GM13977 (cell line): ENCODE measurements at places on chromosomes 3 and 15.

GRCh38 chr3:79057756-79058155 lies 710.0 kb downstream of the ROBO1 start:
- no peak for DNase-seq

GRCh38 chr15:39919411-39919747 lies 687 bp downstream of the GPR176 start:
- DNase-seq, result no peak

DNA sequence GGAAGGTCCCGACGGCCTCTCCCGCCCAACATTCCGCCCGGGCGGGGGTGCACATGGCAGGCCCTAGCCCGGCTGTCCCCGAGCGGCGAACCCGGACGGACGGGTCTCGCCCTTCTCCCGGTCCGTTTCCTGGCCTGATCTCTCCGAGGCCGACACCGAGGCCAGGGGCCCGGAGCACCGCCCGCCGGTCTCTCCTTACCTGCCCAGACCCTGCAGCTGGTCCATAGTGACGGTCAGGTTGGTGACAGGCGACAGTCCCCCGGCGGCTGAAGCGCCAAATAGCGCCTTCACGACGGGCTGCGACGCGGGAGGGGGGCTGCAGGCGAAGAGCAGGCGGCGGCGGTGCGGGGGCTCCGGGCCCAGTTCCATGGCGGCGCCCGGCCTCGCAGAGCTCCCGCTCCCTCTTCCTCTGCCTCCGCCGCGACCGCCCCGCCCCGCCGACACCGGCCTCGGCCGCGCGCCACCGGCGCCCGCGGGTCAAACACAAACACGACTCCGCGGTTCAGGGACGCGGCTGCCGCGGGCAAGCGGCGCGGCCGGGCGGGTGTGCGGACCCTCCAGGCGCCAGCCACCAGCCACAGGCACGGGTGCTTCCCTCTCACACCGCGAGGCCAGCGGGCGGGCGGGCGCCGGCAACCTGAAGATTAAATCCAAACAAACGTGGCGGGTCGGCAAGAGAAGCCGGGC lies 495 bp downstream of the CDC25A start:
- peak; percentile 54 for DNase-seq

GRCh38 chr3:197306374-197307086 lies 8.1 kb upstream of the DLG1 start:
- no peak for DNase-seq

DNA sequence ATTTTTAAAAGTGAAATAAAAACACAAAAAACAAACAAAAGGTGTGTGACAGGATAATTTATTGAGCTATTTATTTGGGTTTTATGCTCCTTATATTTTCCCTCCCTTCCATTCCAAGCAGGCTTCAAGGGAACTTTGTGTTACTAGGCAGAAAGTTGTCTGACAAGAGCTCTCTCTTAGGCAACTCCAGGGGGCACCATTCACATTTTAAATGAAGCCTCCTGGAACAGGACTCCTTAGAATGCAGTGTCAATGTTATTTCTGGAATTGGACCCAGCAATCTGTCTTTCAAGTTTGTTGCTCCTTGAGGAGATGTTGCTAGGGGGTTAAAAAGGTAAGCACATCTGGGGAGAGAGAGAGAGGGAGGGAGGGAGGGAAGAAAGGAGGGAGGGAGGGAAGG lies 5.4 kb upstream of the RFX7 start:
- DNase-seq, result no peak

DNA sequence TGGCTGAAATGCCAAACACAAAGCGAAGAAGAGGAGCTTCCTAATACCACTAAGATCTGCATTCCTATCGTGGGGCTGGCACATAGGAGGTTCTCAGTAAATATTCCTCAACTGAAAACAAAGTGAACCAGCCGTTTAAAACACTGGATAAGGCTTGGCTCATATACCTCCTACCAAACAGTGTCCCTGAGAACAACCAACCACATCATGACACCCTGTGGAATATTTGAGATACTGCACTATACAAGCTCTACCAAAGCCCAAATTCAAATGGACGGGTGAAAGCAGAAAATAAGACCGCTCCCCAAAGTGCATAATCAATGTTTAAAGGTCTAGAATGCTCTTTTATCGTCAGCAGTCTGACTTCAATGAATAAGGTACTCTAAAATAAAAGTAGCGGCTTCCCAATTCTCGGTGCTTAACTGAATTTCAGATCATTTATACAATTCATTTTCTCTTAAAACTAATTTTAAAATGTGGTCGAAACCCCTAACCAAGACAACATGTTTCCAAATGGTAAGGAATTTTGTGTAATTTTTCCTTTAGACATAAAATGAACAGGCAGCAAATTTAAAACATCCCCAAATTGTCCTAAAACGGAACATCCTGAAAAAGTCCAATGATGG lies 425.8 kb downstream of the ERC2 start:
- DNase-seq, result no peak
